ENCODE measurements at places on chromosomes 5 and 9.

GRCh38 chr9:108727580-108728111 lies 128.1 kb downstream of the ACTL7B start:
- no peak for DNase-seq

DNA sequence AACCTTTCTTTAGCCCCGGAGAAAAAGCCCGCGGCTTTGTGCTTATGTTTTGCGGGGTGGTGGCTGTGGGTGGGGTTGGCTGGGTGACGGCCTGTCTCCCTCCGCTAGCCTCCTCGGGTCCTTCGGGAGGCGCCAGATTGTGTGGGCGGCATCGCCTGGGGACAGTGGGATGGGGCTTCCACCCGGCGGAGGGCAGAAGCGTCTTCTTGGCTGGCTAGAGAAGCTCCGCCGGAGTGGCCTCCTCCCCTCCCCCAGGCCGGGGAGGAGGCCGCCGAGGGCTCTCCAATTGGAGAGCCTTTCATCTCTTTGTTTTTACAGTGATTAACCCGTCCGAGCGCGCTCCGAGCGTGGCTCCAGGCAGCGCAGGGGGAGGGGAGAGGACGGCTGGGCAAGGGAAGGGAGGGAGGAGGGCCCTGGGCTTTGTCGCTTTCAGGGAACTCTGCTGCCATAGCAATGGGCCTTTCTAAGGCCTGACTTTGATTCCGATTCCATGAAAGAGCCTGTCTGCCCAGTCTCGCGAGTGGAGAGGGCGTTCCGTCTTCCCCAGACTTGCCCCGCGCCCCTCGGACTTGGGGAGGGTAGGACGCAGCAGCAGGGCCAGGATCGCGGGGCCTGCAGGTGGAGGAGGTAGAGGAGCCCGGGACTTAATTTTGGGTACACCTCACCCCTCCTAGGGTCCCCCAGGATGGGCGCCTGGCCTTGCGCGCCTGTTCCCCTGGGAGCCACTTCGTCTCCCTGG lies 36.7 kb upstream of the TIFAB start:
- no peak for DNase-seq

DNA sequence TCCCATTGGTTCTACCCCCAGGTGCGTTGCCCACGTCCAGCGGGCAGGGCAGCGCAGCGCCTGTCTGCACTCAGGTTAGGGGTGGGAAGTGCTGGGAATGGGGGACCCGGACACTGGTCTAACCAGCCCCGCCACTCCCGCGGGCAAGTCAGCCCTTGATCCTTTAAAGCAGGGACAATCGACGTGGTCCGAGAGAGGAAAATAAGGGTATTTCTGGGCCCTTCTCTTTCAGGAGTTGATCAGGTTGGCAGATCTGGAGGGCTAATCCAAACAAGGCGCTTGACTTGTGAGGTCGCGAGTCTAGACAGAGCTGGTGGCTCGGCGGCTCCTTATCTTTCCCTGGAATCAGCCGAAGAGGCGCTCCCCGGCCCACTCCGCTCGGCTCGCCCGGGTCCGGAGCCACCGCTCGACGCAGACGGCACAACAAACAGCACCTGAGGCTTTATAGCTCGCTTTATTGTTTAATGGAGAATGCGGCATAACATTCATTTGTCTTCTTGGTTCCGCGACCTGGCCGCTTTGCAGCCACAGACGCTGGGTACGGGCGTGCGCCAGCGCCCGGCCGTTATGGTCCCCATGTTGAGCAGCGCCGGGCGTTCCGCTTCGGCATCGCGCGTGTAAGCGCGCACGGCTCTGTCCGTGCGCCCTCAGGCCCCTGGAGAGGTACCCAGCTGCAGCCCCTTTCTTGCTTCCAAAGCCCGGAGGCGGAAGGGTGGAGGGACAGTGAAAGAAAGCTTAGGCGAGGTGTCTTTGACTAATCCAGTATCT lies 15.8 kb downstream of the ISL1 start:
- DNase-seq = no peak

- DNase-seq = no peak
These were observed 8.0 kb downstream of the MTAP start for GRCh38 chr9:21810388-21810787.

GRCh38 chr5:154868702-154869101 lies 10.3 kb downstream of the CNOT8 start:
- DNase-seq = no peak

- no peak for DNase-seq
These were observed 98.2 kb upstream of the GRHPR start for GRCh38 chr9:37324261-37324683.

GRCh38 chr9:33430942-33431341 lies 16.5 kb downstream of the AQP3 start:
- no peak for DNase-seq

DNA sequence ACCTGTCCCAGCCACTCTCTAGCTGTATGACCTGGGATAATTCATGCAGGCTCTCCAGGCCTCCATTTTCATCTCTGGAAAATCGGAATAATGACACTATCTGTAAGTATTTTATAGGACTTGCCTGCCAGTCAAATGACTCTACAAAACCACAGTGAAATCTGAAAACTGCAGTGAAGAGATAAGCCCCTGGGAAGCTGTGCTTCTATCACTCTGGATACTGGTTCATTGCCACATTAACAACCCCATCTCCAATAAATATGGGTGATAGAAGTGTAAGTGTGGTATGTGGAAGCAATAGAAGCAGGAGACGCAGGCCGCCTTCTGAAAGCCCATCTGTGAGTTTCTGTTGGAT lies 31.8 kb downstream of the WHRN start:
- no peak for DNase-seq

DNA sequence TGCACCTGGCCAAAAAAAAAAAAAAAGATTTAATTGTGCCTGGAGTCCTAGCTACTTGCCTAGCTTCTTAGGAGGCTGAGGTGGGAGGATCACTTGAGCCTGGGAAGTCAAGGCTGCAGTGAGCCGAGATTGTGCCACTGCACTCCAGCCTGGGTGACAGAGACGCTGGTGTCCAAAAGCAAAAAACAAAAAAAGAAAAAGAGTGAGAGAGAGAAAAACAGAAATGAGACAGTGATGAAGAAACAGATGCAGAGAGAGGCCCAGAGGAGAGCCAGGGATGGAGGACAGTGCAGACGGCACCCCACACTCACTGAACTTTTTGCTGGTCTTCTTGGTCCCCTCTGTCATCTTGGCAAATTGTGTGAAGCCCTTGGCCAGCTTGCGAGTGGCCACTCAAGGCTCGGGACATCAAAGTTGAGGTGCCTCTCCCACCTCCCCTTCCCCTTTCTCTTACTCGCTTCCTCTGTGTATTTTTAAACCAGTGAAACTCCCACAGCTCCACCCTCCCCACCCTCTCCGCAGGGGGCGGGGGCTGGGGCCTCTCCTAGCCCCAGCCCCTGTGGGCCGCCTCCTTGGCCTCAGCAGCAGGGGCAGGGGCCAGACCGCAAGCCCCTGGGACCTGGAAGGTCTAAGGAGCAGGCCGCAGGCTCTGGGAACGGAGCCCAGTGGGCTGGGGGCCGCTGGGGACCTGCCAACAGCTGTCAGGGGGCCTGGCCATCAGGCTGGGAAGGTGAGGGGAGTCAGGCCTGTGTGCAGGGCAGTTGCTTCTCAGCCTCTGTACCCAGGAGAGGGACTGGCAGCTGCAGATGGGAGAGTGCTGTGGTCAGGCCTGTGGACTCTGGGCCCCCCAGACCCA lies at the start of gene SH2D3C:
TSS of gene SH2D3C (minus strand) at position 387 of the 856 bp plus-strand sequence. CDS start at position 348, 39 bp downstream.
- no peak for DNase-seq

- DNase-seq = no peak
These were observed 17.8 kb downstream of the UNC13B start for GRCh38 chr9:35179347-35180280.
